Activated CD4-positive, CD25-positive, alpha-beta regulatory T cell treated with anti-CD3 and anti-CD28 coated beads, Interleukin-2, amount 50 U/mL, for 16 hours (primary cell): ENCODE measurements at places on chromosomes 1 and 21.

- DNase-seq, result no peak
These were observed 9.3 kb downstream of the TMEM39B start for GRCh38 chr1:32082022-32082421.

DNA sequence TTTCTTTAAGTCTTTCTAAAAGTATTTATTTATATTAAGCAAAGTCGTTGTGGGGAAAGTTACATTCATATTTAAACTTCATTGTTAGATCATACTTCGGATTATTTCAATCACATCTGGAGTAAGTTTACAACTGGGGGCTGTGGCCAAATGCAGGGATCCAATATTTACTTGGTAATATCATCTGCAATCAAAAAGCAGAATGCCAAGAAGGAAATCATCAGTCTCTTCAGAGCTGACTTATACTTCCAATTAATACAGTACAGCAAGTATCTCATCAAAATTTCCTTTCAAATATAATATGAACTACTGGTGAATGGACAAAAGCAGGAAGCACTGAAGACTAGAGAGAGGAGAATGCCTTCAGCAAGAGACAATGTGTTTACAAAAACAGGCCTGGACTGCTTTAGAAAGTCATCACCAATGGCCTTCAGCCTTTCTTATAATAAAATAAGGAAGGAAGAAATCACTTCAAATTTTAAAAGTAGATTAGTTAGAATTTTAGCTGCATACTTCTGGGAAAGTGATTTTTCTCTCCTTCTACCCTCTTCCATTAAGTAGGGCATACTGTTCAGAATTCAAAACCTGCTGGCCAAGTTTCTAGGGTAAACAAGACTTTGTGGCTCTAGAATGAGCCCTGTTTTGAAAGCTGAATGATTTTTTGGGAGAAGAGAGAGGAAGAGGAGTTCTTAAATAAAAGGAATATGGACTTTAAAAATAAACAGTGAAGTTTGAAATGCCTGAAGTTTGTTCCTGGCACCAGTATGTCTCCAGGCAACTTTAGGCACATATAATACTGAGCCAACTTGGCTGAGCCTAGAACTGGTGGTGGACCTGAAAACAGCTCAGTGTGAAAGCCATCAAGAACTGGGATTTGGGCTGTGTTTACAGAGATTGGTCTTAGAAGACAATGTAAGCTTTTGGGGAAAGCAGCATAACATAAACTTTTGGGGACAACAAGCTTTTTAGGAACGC, 22.2 kb upstream of the MYOC start:
- DNase-seq, result no peak

- no peak for DNase-seq
These were observed 144.6 kb downstream of the NFIA start for GRCh38 chr1:61226791-61227567.

- no peak for DNase-seq
These were observed 26.2 kb downstream of the TCP10L start for GRCh38 chr21:32559006-32559610.

DNA sequence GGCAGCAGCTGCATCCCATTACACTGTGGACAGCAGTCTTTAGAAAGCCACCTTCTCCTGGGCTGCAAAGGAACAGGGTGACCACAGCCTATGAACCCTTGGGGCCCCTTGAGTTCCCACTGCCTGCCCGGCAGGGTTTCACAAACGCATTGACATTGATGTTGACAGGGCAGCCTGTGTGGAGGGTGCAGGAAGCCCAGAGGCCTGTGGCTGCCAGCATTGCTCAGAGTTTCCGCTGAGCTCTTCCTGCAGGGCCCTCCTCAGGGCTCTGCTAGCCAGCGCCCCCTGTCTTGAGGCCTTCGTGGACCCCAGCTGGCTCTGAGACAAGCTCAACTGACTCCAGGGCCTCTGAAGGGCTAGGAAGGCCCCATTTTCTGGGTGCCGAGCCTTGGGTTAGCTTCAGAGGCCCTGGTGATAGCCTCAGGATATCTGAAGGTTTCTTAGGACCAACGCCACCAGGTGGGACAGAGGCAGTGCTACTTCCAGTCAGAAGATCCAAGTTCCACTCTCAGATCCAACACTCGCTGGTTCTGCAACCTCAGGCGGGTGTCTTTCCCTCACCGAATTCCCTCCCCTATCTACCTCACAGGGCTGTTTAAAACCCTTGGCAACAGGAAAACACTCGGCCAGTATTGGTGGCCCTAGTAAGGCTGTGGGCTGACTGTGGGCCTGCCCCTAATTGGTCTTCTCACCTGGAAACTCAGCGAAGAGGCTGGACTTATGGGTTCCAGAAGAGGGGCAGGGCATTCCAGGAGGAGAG, 27.2 kb upstream of the EPS8L3 start:
- DNase-seq, result peak; percentile 46

GRCh38 chr1:224767031-224767430, 150.9 kb downstream of the CNIH3 start:
- DNase-seq, result no peak

GRCh38 chr1:170711682-170712081, 47.8 kb downstream of the PRRX1 start:
- no peak for DNase-seq

- no peak for DNase-seq
These were observed 17.9 kb upstream of the SMG7 start for GRCh38 chr1:183454377-183454776.

- DNase-seq, result no peak
These were observed 1.3 kb downstream of the TRIM33 start for GRCh38 chr1:114509596-114510273.

- no peak for DNase-seq
These were observed 1.5 kb downstream of the GATAD2B start for GRCh38 chr1:153921080-153921802.

GRCh38 chr21:41023936-41024335, 144.0 kb upstream of the BACE2 start:
- no peak for DNase-seq

DNA sequence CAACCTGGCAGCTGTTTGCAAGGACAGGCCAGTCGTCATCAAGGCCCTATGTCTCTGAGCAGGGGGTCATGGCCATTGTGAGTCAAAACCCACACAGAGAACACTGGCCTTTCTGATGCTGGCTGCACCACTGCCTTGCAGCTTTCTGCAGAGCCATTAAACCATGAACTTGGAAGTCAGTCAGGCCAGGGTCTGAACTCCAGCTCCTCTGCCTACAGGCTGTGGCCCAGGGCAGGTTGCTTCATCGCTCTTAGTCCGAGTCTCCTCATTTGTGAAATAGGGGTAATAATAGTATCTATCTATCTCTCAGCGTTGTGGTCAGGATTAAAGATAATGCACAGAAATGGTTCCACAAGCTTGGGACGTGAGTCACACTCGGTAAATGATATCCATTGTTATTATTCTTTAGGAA, 35.8 kb upstream of the HIVEP3 start:
- no peak for DNase-seq
